Effector CD8-positive, alpha-beta T cell (primary cell): ENCODE measurements at places on chromosomes 7 and 10.

DNA sequence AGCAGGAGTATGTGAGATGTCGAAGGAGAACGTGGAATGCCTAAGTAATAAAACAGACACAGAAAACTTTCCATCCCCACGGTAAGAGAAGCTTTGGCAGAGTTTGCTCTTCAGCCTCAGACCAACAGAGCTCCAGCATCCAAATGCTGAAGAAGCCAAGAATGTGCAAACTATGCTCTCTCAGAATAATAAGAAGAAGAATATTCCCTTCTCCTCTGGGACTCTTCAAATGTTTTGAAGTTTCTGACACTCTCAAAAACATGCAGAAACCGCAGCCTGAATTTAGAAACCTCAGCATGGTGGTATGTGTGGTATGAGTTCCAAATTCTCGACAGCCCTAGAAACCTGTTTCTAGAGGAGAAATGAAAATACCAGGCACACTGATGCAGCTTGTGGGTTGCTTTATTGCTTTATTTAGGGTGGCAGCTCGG lies 113.3 kb downstream of the KCNMA1 start:
- DNase-seq = no peak

DNA sequence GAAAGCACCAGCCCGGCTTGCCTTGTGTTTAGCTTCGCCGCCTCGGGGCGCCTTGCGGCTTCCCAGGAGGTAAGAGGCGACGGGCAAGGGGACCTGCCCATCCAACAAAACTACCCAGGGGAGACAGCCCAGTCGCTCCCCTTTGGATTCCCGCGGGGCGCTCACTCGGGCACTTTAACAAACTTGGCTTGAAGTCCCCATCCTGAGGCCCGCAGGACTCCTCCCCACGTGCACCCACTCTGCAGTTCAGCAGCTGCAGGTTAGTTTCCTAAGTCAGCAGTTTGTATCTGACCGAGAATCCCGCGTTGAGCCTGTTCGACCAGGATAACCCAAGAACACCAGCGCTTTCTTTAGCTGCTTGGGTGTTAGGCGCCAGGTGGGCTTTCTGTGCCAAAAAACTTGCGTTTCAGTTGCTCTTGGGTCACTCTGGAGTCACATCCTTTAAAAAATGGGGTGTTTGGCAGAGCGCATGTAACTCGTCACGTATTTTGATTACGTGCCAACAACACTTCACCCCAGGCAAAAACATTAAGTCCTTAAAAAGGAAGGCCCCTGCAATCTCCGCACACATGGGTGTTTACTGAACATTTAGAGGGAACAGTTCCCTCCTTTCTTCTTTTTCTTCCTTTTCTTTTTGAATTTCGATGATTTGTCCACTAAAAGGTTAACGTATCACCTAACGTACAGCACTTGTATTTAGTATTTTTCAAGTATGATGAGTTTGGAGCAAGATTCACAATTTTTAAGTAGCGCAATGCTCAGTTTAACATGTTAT lies 876 bp downstream of the DNAH11 start:
- DNase-seq = no peak

- no peak for DNase-seq
Measured at GRCh38 chr7:102934701-102935100, 21.9 kb downstream of the LRRC17 start.

DNA sequence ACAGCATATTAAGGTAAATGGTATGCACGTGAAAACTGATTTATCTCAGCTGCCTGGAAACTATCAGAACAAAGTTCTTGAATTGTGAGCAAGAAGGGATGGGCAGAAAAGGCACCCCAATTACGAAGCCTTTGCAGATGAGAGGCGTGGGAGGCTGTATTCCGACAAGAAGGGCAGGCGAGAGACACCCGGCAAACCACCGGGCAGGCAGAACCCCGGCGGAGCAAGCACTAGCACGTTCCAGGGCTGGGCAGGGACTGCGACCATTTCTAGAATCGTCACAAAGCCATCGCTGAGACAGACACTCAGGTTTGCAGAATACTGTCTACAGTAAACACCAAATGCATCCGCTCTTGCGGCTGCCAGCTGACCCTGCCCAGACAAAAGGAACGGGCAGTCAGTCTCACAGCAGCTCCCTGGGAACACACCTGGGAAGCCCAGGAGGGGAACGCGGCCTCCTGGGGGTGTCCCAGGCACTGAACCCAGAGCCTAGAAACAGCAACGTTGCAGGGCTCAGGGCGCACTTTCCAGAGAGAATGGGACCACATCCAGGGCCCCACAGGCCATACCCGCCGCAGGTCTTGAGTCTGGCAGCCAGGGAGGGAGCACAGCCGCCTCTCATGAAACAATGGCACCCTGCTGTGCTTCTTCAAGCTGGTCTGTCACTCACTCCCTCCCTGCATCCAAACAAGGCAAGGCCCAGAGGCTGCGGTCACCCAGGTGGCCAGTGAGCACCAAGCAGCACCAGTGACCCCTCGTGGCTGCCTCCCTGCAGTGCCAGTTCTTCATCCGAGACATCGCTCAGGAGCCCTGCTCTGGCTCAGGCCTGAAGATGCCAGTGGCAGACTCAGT lies 261.9 kb downstream of the PTPRN2 start:
- no peak for DNase-seq

GRCh38 chr10:62048919-62049623 lies 147.6 kb downstream of the ARID5B start:
- DNase-seq = no peak

- DNase-seq = no peak
Measured at GRCh38 chr10:101563007-101563406, 25.1 kb downstream of the POLL start.

- DNase-seq = no peak
Measured at GRCh38 chr10:62760401-62760800, 44.1 kb upstream of the ADO start.
